Activated CD4-positive, alpha-beta memory T cell treated with anti-CD3 and anti-CD28 coated beads, Interleukin-2, amount 10 ng/mL, durations not matched to agents 7 days and 5 days (primary cell): ENCODE measurements at places on chromosomes 6 and 20. TPM values are rescaled to one million over a fixed set of nuclear protein-coding genes. Genes with fewer than 3 reads are reported as not detected.

Gene IMPG1
- total RNA-seq = not detected

DNA sequence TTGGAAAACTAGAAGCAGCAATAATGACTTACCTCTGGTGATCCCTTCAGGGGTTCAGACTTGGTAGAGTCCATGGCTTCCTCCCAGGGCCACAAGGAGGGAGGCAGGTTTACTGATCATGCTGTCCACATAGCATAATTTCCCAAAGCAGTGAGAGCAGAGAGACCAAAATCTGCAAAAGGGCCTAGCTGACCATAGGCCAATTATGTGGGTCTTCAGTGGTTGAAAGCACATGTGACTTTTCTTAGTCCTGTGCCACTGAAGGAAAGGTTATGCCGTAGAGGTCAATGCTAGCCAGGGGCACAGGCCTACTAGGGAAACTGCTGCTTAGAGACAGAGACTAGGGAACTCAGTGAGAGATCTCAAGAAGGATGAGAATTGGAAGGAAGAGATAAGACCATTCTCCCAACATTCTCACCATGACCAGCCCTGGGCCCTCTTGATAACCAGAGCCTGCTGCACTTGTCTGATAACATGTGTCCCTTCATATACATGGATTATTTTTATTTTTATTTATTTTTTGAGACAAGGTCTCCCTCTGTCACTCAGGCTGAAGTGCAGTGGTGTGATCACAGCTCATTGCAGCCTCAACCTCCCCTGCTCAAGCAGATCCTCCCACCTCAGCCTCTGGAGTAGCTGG lies 2.0 kb upstream of the GTPBP2 start:
- no peak for DNase-seq

Gene FOXQ1
- total RNA-seq = not detected

Gene TAAR2
- total RNA-seq = not detected

DNA sequence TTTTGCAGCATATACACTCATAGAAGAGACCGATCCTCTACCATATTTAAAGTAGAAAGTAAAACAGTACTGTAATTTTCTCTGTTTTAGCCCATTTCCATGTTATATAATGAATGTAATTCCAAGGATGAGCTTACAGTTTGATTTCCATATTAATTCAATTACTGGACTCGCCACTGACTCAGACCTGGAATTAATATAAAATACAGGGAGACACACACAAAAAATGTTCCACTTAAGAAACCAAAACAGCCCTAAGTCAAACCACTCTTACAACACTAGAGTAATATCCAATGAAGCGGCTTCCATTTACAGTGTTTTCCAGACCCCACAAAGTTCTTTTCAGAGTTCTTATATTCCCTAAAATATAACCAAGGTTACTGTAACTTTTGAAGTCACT lies 110.6 kb downstream of the BACH2 start:
- DNase-seq = no peak

- DNase-seq = no peak
These were observed 324.7 kb upstream of the RUNX2 start for GRCh38 chr6:45003387-45003786.

DNA sequence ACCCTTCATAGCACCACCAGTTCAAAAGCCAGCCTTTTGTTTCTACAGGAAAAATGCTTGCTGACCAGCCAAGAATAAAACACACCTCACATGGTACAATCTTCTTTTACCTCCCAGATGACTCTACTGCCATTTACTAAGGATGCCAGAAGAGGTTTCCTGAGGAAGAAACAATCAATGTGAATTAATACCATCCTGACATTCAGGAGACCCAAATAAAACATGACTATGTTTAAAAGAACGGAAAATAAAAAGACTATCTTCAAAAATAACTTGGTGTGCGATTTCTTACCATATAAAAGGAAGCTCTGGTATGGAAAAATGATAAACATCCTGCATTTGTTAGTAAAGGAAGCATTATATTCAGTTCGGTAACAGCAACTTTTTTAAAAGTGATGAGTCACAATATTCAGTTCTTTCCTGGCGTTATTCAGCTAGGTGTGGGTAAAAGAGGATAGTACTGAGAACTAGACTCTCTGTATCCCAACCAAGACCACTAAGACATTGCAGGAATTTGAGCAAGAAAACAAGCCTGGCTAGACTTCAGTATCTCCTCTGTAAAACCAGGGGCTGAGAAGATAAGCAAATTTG lies 16.3 kb downstream of the COL21A1 start:
- no peak for DNase-seq

GRCh38 chr6:108638993-108639392 lies 78.3 kb downstream of the FOXO3 start:
- DNase-seq = no peak

DNA sequence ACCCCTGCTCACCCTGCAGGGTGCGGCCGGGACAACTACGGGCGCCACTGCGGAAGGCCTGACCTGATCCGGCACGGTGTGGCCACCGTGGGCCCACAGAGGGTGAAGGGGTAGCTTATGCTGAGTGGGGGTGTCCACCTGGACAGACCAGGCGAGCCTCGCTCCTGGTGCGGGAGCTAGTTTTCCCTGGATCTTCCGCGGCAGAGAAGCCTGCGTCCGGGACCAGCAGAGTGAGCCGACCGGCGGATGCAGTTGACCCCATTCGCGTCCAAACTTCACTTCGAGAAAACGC lies 38.2 kb downstream of the NCR2 start:
- no peak for DNase-seq

- no peak for DNase-seq
These were observed 203.3 kb downstream of the EYA2 start for GRCh38 chr20:47097691-47098622.

Gene MEP1A
- not detected for total RNA-seq

DNA sequence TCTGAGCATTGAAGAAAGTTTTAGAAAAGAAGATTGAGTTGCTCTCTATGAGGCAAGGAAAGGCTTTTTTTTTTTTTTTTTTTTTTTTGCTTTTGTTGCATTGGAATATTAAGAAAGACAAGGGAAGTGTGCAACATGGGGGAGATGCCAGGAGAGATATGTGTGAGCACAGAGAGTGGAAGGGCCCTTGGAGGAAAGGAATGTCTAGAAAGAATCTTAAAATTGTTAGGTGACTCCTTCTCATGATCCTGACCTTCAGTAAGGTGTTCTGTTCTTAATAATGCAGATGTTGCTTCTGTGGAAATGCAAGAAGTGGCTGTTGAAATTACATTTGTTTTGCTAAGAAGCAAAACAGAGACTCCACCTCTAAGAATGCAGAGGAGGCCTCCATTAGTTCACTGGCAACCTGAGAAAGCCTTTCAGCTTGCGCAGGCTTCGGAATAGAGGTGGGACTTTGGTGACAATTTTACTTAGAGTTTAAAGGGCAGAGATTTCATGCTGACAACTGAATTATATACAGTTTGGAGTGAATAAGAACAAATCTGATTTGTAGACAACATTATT lies 118.0 kb upstream of the ASCC3 start:
- no peak for DNase-seq

- DNase-seq = no peak
These were observed 3.5 kb downstream of the PIGT start for GRCh38 chr20:45419188-45420091.

Gene GRM1
- not detected for total RNA-seq

DNA sequence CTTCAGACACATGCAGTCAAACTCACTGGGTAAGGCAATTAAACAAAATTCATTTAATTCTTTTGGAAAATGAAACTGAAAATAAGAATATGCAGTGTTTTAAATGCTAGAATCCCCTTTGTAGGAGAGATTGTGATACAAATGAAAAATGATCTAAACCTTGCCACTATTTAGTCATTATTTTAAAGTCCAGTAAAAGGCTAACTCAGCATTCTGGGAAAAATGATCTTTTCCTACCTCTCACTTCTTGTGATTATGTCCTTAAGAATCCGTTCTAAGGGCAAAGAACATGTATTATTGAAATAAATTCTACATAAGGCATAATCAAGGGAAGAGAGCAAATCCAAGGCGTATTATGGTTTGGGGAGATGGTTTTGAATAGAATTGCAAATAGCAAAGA lies 46.4 kb downstream of the TINAG start:
- no peak for DNase-seq

Gene TPBG
- 0.18 TPM for total RNA-seq
